Activated CD8-positive, alpha-beta T cell treated with anti-CD3 and anti-CD28 coated beads for 36 hours (primary cell): ENCODE measurements at places on chromosomes 13 and 19. TPM values are rescaled to one million over a fixed set of nuclear protein-coding genes. Genes with fewer than 3 reads are reported as not detected.

GRCh38 chr19:5115351-5115750, 146.4 kb downstream of the KDM4B start:
- DNase-seq = no peak

DNA sequence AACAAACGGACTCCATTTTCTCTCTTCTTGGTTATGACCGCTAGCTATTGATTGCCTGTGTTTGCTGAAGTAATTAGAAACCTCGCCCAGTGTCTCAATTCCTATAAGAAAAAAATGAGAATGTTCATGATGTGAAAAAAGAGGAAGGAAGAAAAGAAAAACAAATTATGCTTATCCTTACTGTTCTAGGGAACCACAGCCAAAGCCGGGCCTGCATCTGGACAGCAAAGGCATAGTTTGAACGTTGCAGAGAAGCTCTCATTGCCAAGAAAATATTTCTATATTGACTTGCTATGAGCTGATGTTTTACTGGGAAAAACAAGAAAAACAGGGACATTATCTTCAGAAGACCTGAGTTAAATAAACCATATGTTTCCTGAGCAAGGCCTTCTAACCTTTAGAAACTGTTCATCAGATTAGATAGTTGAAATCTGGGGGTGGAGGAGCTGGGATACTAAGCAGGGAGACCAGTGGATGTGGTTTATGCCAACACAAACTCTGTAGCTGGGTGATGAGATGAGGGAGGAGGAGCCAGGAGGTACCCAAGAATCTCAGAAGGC, 55.0 kb downstream of the EFNB2 start:
- no peak for DNase-seq

DNA sequence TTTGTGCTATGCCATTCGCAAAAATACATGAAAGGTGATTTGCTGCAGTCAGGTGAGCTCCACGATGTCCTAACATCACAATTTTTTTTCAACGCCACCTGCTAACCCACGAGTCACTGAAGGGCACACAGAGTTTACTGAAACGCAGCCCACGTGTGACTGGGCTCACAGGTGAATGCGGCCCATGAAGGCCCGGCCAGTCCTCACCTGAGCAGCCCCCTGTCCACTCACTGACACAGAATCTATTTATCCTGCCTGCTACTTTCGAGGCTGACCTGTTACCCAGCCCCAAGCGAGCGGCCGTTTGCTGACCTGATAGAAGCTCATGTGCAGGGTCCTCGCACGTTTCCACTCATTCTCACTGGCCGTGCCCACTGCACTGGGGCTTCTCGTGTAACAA, 121.9 kb upstream of the SOX1 start:
- no peak for DNase-seq

The ACP5 gene
- total RNA-seq = 6.2 TPM

The IGFL2 gene
- not detected for total RNA-seq
